ENCODE measurements at places on chromosomes 11 and 22. TPM values are rescaled to one million over a fixed set of nuclear protein-coding genes. Genes with fewer than 3 reads are reported as not detected.

GRCh38 chr11:4074266-4074665 is 20.3 kb upstream of the RRM1 start:
- DNase-seq = no peak

- no peak for DNase-seq
Observed at GRCh38 chr22:43789452-43789851, 22.7 kb downstream of the EFCAB6 start.

DNA sequence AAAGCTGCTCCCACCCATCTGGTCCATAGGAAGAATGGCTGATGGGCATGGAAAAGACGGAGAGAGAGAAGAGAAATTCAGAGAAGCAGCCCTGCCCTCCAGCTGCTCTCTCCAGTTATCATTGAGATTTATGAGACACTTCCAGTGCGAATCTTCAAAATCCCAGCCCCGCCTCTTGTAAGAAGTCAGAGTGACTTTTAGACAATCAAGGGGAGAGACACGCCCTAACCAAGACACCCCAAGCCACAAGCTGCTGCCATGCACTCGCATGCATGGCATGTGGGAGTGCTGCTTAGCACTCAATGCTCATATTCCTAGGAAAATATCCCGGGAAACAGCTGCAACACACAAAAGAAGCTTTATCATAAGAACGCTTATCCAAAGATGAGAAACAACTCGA is 110.6 kb upstream of the BID start:
- no peak for DNase-seq

The FZD4 gene
- 214 TPM for total RNA-seq

The ALX4 gene
- total RNA-seq = not detected

All from dermis blood vessel endothelial cell (primary cell).